NCI-H2107 (cell line): ENCODE measurements at places on chromosomes 1 and 21.

GRCh38 chr1:117638141-117638540 is 32.3 kb downstream of the TENT5C start:
- DNase-seq, result no peak

DNA sequence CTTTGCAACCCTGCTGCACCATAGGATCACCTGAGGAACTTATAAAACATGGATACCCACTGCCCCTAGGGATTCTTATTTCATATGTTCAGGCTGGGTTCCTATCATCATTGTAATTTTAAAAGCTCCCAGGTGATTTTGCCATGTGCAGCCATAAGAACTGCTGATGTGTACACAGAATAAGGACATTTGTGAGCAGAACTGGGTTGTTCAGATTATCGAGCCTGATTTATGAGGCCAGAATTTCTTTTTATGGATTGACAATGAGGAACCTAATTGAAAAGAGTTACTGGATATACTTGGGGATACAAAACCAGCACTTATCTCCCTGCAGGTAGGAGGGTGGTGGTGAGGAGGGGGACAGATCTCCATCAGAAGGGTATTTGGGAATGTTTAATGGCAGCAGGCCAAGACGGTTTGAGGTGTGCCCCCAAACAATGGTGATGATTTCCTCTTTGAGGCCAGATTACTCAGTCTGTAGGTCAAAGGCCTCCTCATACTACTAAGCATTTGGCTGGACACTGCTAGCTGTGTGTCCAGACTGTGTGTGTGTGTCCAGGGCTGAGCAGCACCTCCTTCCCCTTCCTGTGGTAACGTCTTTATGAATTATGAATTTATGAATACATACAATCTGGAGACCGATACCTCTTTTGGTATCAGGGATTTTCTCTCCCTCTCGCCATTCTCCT is 18.9 kb downstream of the NOS1AP start:
- DNase-seq, result no peak

- DNase-seq, result peak; percentile 47
These were observed 55.1 kb downstream of the KIF26B start for GRCh38 chr1:245209658-245210435.

GRCh38 chr21:40379881-40380810 is 466.8 kb downstream of the DSCAM start:
- no peak for DNase-seq

GRCh38 chr1:167627865-167628641 is 2.0 kb upstream of the RCSD1 start:
- no peak for DNase-seq

- no peak for DNase-seq
These were observed 199.4 kb upstream of the NRIP1 start for GRCh38 chr21:15264084-15264665.

- DNase-seq, result no peak
These were observed 13.2 kb upstream of the GBP5 start for GRCh38 chr1:89285745-89286380.

- DNase-seq, result no peak
These were observed 34.4 kb upstream of the COL18A1 start for GRCh38 chr21:45370575-45370974.

DNA sequence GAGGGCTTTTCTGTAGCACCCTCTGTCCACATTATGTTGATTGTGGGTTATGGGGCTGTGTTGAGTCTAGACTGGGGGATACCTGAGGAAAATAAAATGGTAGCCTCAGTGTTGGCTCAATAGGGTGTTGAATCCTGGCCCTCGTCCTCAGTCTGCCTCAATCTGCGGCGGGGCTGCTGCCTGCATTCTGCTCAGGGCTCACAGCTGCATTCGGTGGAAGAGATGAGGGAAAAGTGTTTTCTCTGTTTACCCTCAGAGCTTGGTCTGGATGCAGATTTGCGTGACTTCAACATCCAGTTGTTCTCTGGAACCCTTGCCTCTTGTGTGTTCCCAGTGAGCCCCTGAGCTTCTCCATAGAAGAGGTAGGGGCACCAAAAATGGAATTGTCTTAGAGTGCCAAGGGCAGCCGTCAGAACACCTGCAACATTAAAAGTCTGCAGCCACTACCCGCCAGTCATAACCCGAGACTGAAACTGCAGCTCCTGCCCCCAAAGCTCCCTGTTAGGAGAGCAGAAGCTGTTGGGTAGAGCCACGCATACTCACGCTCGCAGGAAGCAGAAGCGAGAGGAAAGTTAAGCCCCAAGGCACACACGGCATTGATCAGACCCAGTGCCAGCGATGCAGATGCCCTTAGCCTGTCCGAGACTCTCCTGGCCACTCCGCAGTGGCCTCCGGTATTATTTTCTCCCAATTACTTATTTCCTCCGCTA is 215.3 kb upstream of the C1orf174 start:
- no peak for DNase-seq

- DNase-seq, result no peak
These were observed 14.3 kb downstream of the EDEM3 start for GRCh38 chr1:184740344-184740743.

DNA sequence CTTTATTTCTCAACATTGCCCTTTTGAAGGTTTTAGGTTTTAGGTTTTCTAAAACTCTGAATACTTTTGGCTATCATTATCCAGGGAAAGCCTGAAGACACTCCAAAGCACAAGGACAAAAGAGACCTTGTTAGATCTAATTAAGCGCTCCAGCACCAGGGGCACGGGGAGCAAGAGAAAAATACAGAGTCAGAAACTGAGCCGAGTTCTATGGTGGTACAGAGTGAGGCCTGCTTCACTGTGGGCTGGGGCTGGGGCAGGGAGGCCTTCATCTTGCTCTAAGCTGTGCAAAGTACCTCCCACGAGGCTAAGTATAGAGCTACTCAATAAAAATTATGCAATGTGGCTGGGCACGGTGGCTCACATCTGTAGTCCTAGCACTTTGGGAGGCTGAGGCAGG is 19.7 kb upstream of the RAB4A start:
- no peak for DNase-seq

DNA sequence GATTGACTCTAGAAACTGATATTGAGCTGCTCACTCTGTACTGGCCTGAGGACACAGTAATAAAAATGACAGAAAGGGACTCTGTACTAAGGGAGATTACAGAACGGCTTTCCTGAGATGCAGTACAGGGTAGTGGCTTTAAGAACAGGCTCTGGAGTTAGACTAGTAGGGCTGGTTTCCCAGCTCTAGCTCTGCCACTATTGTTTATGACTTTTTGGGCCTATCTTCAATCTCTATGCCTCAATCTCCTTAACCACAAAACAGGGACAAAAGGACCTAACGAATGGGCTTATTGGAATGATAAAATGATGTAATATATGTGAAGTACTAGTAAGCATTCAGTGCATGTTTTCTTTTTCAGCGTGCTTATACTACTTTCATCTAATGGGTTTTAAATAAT is 1.4 kb downstream of the DEPDC1 start:
- DNase-seq, result no peak

GRCh38 chr1:247435030-247435758 is 19.2 kb downstream of the NLRP3 start:
- DNase-seq, result no peak

- no peak for DNase-seq
These were observed 119.1 kb downstream of the RRAGC start for GRCh38 chr1:38740487-38740886.

DNA sequence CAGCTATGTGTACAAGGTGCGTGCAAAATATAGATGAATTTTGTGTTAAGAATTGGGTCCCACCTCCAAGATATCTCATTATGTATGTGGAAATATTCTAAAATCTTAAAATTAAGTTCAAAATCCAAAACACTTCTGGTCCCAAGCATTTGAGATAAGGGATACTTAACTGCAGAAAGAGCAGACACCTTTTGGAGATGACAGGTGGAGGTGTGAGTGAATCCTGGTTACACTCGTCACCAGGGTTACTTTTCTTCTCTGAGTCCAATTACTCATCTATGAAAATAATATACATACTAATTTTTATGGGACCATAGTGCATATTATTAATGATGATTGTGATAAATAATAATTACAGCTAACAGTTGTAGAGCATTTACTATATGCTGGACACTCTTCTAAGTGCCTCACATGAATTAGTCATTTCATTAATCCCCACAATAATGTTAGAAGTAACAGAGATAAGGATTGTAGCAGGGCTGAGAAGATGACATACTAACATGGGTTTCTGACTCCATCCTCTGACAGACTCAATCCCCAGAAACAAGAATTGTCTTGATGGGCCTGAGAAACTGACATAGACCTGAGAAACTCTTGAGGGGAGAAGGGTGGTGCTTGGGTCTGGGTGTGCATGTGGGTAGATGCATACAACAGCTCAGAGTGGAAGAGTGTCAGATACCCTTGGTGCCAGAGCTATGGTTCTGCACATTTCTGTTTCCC is 8.3 kb upstream of the FASLG start:
- DNase-seq, result no peak

DNA sequence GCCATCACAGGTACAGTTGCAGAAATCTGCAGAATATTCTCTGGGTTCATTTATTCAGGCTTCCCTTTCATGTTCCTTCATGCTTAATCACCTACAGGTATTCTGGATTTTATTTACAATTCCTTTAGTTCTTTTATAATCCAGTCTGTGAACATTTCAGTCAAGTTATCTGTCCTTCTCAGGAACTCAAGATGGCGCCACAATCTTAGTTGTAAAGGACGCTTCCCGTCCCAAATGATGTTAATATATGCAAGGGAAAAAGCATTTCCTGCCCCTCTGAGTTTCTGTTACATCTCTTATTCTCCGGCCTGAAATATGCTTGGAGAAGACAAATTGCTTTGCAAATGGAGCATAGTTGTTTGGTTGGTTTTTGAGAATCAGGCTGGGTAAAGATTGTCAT is 19.3 kb downstream of the F3 start:
- no peak for DNase-seq

DNA sequence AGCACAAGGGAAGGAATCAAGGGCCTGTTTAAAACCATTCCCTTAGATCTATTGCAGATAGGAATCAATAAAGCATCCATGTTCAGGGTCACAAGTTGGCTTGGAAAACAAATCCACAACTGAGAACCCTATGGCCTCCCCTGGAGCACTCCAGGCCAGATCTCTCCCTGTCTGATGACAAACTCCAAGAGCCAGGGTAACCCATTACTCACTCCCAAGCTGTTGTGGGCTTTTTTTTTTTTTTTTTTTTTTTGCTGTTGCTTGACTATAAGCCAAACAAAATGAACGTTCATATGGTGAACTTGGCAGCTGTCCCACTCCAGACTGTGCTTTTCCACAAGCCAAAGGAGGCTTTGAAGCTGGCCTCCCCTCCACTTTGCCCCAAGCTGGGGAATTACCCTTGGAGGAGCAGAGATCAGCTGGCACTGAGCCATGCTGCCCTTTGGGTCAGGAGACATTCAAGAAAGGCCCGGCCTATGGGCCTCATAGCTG is 35.7 kb upstream of the VAV3 start:
- DNase-seq, result no peak

DNA sequence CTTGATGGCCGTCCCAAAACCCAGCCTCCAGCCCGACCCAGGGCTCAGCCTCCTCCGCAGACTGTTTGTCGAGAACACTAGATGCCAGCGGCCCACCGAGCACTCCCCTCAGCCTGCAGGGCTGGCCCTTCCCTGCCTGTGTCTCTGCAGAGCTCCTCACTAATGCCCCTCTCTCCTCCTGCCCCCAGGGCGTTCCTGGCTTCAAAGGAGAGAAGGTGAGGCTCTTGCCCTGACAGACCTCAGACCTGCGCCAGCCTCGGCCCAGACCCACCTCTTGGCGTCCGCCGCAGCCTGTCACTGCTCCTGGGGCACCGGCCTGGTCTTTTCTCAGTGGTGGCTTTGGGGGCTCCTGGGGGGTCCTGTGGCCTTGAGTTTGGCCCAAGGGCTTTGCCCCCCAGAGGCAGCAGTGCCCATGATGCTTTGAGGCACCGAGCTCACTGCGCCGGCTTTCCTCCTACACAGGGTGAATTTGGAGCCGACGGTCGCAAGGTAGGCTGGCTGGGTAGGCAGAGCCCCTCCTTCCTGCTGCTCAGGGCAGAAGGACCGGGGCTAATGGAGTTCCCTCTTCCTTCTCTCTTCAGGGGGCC is 18.4 kb downstream of the COL6A2 start:
- DNase-seq, result no peak

- no peak for DNase-seq
These were observed 16.8 kb upstream of the SH3GLB1 start for GRCh38 chr1:86687595-86687994.

DNA sequence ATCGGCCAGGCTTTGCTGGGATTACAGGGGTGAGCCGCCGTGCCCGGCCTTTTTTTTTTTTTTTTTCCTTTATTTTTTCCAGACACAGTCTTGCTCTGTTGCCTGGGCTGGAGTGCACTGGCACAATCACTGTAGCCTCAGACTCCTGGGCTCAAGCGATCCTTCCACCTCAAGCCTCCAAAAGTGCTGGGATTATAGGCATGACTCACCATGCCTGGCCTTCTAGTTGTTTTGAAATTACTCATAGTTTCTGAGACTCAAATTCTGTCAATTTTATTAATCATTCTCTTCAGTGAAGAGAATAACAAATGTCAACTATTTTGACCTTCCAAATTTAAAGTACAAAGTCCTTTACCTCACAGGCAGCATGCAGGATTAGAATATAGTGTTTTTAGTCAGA is 374.5 kb downstream of the PLA2G4A start:
- DNase-seq, result no peak

GRCh38 chr1:248758352-248758751 is 2.8 kb upstream of the LYPD8 start:
- no peak for DNase-seq

DNA sequence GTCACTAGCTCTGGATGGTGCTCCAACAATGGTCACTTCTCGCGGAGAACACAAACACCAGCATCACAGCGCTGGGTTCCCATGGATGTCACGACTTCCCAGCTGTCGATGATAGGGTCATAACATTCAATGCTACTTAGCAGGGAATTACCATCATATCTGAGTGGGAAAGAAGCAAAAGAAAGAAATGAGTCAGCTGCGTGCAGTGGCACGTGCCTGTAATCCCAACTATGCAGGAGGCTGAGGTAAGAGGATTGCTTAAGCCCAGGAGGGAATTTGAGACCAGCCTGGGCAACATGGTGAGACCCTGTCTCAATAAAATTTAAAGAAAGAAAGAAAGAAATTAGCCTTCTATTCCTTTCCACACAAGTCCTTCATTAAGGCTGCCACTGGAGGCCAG is 3.6 kb upstream of the RABIF start:
- no peak for DNase-seq

DNA sequence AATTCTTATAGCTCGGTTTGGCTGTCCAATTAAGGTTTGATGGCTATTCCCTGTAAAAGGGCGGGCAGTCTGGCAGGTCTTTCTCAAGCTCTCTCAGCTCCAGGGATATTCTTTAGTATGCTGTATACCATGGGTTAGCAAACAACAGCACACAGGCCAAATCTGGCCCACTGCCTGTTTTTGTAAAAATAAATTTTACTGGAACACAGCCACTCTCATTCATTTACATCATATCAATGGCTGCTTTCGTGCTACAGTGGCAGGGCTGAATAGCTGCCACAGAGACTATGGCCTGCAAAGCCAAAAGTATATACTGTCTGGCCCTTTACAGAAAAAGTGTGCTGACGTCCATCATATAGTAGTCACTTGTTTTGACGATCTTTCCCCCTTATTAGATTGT is 32.0 kb downstream of the MACO1 start:
- DNase-seq, result no peak

GRCh38 chr1:164557270-164557669 is 1.7 kb upstream of the PBX1 start:
- DNase-seq, result no peak
